ENCODE measurements at places on chromosomes 5 and 9. TPM values are rescaled to one million over a fixed set of nuclear protein-coding genes. Genes with fewer than 3 reads are reported as not detected.

GRCh38 chr5:16508730-16509531 is 43.3 kb upstream of the ZNF622 start:
- no peak for DNase-seq

GRCh38 chr5:34847056-34847455 is 8.1 kb downstream of the TTC23L start:
- DNase-seq = no peak

- DNase-seq = no peak
These were observed 86.7 kb downstream of the PSD2 start for GRCh38 chr5:139882316-139882715.

LRRC70 gene
- total RNA-seq = 4.1 TPM

C5orf52 gene
- total RNA-seq = not detected

SGTB gene
- 35.9 TPM for total RNA-seq

MLANA gene
- not detected for total RNA-seq
